Anterior cingulate cortex (tissue), 58 donors: ENCODE measurements at places on chromosomes 2 and 18.

- DNase-seq, result no peak
Measured at GRCh38 chr2:43060390-43061016, 165.9 kb downstream of the ZFP36L2 start.

GRCh38 chr2:6968319-6969100 lies 51.3 kb downstream of the RNF144A start:
- DNase-seq, result peak; percentile 33

- no peak for DNase-seq
Measured at GRCh38 chr2:118554616-118555015, 292.8 kb downstream of the EN1 start.

DNA sequence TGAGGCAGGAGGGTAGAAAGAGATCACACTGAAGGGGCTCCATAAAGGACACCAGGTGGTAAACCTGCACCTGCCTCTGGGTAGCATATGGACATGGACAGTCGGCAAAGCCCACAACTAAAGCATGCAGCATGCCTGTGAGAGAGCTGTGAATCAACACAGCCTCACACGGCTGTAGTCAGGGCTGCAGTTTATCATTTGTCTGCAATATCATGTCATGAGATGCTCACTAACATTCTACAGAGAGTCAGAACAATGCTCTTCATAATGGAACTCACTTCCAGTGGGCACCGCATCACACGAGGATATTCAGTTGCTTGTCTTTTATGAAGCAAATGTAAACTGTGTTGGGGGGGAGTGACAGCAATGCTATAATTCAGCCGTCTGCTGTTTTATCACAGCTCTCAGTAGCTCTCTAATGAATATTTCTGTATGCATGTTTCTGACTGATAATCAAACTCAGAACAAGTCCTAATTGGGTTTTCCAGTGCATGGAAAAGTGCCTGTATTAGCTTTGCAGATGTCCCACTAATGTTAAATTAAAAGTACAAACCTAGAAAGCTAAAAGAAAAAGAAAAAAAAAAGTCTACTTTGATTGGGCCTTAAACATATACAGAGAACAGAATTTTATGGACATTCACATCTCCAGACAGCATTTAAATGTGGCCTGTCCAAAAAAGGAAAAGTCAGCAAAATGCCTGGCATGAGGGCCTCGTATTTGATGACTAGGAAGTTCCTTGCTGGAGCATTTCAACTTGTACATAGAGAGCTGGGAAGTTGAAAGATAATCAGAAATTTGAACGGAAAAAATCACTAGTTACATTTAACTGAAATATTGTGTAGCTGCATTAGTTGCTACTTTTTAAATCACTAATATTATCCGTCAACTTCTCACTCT lies 406.1 kb upstream of the SOX11 start:
- no peak for DNase-seq

- DNase-seq, result no peak
Measured at GRCh38 chr2:143675021-143675420, 545.8 kb downstream of the ARHGAP15 start.

- DNase-seq, result no peak
Measured at GRCh38 chr2:235860871-235861270, 307.3 kb downstream of the GBX2 start.

DNA sequence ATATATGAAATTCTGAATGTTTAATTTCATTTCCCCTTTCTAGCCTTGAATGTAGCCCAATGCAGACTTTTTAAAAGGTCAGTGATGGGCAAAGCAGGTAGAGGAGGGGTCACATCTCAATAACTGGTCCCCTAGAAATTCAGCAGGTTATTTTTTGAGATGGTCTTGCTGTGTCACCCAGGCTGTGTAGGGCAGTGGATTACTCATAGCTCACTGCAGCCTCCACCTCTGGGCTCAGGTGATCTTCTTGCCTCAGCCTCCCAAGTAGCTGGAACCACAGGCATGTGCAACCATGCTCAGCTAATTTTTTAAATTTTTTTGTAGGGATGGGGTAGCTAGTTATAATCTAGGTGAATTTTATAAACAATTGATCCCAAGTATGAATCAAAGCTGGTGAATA lies 8.8 kb downstream of the IAH1 start:
- DNase-seq, result no peak

DNA sequence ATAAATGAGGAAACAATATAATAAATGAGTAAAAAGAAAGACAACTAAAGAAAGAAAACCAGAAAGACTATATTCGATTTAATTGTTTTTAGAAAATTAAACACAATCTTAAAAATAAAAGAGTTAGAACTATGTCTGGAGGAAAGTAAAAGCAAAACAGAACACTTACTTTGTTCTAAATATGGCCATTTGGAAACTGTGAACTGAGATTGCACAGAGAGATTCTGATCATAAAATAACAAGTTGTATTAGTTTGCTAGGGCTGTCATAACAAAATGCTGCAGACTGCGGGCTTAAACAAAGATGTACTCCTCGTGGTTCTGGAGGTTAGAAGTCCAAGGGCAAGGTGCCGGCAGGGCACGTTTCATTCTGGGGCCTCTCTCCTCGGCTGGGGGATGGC lies 128.1 kb upstream of the AQP4 start:
- no peak for DNase-seq

GRCh38 chr18:809985-810642 lies 1.9 kb downstream of the YES1 start:
- no peak for DNase-seq

GRCh38 chr2:195414537-195415100 lies 242.4 kb upstream of the SLC39A10 start:
- no peak for DNase-seq

DNA sequence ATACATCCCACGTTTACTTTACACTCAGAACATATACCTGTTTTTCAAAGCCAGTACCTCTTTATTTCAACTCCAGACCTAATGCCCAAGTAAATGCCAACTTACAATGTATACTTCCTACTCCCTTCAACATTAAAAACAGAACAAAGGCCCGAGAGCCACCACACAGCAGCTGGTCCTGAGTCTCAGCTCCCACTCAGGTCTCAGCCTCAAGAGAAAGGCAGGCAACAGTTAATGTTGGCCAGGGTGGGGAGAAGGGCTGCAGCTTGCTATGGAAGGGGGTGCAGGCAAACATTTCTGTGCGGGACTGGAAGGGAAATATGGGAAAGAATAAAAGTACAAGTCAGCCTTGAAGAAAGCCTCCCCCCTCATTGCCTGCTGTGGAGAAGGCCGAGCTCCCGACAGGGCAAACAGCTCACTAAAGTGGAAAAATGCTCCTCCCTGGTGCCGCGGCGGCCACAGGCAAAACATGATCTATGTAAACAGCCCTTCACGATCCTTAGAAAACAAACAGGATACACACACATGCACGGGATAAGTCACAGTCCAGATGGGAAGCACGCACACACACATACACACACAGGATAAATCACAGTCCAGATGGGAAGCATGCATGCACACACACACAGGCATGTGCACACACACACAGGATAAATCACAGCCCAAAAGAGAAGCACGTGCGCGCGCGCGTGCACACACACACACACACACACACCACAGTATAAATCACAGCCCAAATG lies 67.4 kb downstream of the ADNP2 start:
- no peak for DNase-seq

DNA sequence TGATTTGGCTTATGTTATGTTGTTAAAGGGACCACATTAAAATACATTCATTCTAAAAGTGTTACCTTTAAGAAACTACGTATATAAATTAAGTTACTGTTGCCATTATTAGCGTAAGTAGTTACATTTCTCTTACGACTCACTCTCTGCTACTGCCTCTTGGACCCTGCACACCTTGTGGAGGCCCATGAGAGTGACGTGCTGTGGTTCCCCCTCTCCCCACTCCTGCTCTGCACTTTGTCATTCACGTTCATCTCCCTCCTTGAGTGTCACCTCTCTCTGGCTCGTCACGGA lies 830 bp upstream of the MERTK start:
- no peak for DNase-seq

- DNase-seq, result no peak
Measured at GRCh38 chr2:235268535-235268934, 225.3 kb upstream of the AGAP1 start.

DNA sequence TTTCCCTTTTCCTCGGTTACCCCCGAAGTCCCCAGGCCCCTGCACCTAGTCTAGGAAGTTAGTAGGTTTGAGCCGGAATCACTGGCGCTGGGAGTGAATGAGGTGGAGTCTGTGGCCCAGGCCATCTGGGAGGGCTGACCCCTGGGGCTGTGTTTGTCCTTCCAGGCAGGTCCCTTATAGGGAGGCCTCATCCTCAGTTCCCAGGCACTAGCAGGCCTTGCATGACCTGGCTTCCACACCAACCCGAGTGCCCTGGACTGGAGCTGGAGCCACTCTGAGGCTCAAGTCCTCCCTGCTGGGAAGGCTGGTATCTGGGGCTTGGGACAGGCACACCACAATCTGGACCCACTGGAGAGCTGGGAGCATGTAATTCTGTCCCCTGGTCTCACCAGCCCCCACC lies 111.0 kb downstream of the DYSF start:
- DNase-seq, result no peak

GRCh38 chr2:83364264-83364663 lies 1094.8 kb downstream of the SUCLG1 start:
- DNase-seq, result no peak

DNA sequence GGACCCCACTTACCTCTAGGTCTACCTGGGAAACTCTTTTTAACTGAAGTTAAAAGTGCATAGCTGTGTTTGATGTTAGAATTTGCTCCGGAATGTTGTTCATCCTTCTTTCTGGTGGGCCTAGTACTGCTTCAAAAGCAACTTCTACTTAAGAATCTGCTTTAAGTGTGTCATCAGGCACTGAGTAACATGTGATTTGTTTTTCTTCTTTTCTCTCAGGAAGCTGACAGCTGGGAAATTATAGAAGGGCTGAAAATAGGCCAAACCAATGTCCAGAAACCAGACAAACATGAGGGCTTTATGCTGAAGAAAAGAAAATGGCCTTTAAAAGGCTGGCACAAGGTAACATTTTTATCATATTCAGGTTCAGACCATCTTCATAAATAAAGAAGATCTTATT lies 122.9 kb downstream of the PRKRA start:
- no peak for DNase-seq

DNA sequence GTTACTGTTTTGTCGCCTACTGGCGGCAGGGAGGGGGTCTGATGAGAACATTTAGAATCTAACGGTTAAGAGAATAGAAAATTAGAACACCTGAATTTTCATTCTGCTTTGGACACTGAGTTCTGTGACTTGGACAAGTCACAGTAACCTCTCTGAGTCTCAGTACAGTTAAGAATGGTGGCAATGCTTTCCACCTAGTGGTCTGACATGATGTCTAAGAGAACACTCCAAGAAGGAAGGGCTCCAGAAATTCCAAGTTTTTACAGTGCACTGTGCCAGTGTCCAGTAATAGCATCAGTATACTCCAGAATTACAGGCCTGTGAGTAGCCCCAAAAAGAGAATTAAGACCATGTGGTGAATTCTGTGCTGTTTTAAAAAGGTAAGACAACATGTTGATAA lies 174.1 kb upstream of the ZFP36L2 start:
- no peak for DNase-seq

DNA sequence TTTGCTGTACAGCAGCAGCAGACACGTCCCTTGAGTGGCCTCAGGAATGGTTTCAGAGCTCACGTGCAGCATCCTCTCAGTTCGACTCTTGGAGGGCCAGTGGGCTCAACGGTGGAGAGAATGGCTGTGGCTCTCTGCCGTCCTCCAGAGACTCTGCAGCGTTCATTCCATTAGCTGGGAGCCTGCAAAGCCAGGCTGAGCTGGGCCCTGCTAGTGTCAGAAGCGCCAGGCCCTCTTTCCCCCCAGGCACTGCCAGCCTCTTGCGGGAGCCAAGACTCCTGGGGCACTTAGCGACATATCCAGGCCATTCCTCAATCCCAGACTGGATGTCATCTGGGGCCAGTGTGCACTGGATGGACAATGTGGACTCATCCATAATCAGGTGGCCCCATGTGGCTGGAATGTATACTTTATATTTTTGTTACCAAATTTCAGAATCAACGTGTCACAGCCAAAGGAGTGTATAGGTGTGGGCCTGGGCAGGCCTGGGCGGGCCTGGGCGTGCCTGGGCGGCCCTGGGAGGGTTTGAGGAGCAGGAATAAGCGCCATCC lies 125.1 kb upstream of the EPAS1 start:
- no peak for DNase-seq

DNA sequence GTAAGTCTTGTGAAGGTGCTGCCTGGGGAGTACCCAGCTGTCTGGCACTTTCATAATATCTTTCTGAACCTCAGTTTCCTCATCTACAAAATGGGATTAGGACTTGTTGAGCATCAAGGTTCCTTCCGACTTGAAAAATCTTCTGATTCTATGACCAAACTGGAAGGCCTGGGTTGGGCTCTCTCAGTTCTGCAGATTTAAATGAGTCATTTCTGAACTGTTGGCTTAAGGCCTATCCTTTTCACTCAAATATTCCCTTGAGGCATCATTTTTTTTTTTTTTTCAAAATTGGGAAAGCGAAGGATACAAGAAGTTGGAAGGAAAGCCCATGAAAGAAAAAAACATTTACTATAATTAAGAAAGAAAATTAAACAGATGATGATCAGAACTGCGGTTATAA lies 40.8 kb upstream of the CYP1B1 start:
- no peak for DNase-seq

GRCh38 chr2:6008186-6008585 lies 316.0 kb downstream of the SOX11 start:
- no peak for DNase-seq

DNA sequence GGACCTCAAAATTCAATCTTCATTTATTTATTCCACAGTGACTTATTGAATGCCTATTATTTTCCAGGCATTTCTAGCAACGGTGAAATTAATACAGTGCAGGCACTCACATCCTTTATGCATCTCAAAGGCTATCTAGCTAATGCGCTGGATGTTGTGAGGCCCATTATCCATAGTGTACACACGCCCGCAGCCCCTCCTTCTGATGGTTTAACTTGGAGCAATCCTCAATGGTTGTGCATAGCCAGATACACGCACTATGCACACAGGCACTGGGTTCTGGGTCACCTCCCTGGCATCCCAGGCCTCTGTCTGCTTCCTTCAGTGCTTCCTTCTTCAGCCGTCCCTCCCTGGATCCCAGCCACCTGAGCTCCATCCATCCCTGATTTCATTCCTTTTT lies 108.5 kb upstream of the BOD1L2 start:
- DNase-seq, result no peak

GRCh38 chr2:40332191-40332826 lies 119.6 kb downstream of the SLC8A1 start:
- no peak for DNase-seq

DNA sequence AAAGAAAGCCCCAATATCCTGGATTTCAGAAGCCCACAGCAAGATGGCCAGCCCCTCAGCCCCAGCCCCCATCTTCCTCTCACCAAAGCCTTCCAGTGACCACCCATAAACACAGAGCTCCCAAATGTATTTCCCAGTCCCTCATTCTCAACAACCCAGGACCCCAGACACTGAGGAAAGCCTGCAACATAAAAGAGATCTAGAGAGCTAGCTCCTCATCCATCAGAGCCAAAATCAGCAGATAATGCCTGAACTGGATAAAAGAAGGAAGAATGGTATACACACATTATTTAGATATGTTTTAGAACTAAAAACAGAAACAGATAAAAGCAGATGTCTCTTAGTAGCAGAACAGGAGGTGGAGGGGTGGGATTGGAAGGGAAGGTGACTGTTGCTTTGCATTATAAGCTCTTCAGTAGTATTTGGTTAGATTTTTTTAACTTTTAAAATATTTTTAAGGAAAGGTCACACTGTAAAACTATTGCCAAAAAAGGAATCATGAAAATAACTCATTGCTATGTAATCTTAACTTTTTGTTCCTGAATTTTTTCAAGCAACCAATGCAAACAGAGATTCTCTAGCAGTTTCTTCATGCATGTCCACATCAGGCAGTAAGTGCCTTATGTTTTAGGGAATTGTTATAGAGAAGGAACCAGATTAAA lies 144.2 kb upstream of the PKDCC start:
- no peak for DNase-seq

GRCh38 chr2:15313657-15314056 lies 247.5 kb downstream of the NBAS start:
- DNase-seq, result no peak

GRCh38 chr2:134379293-134379692 lies 125.4 kb downstream of the MGAT5 start:
- no peak for DNase-seq
